Subcutaneous preadipocyte (primary cell): ENCODE measurements at places on chromosomes 4 and X. TPM values are rescaled to one million over a fixed set of nuclear protein-coding genes. Genes with fewer than 3 reads are reported as not detected.

IL1RAPL1 gene
- total RNA-seq, result 0.37 and 0.39 TPM in 2 replicates

FDCSP gene
- total RNA-seq, result not detected in 2 replicates

TRPC5OS gene
- not detected in 2 replicates for total RNA-seq

EREG gene
- total RNA-seq, result 0.73 and 13.5 TPM in 2 replicates

MAGEB10 gene
- not detected in 2 replicates for total RNA-seq

ADGRG4 gene
- not detected in 2 replicates for total RNA-seq

PCDH19 gene
- total RNA-seq, result under 0.01 TPM in 1 of 2 replicates, not detected in the other

RASGEF1B gene
- total RNA-seq, result 0.39 and 0.73 TPM in 2 replicates

SGMS2 gene
- 80.5 and 109 TPM in 2 replicates for total RNA-seq

MAGEA1 gene
- not detected in 2 replicates for total RNA-seq

TMPRSS11A gene
- not detected in 2 replicates for total RNA-seq

KCND1 gene
- total RNA-seq, result 0.20 and 0.37 TPM in 2 replicates

TKTL2 gene
- not detected in 2 replicates for total RNA-seq

UGT2B15 gene
- total RNA-seq, result not detected in 2 replicates

CUL4B gene
- total RNA-seq, result 53.6 and 80.2 TPM in 2 replicates

CT45A10 gene
- total RNA-seq, result not detected in 2 replicates

SHROOM4 gene
- total RNA-seq, result 0.37 and 0.39 TPM in 2 replicates

GPRIN3 gene
- under 0.01 TPM in 2 replicates for total RNA-seq

BEND4 gene
- total RNA-seq, result not detected in 2 replicates

CYLC1 gene
- total RNA-seq, result not detected in 2 replicates

CABS1 gene
- total RNA-seq, result not detected in 2 replicates

WWC2 gene
- 13.6 and 24.8 TPM in 2 replicates for total RNA-seq

GAB1 gene
- total RNA-seq, result 8.8 and 11.7 TPM in 2 replicates

HTN3 gene
- total RNA-seq, result not detected in 2 replicates

IBSP gene
- not detected in 2 replicates for total RNA-seq

SERPINA7 gene
- not detected in 2 replicates for total RNA-seq

P2RY4 gene
- under 0.01 and 0.39 TPM in 2 replicates for total RNA-seq
